ENCODE measurements at places on chromosomes 3 and 15.

- no peak for DNase-seq
Measured at GRCh38 chr3:22966349-22966748, 236.8 kb upstream of the UBE2E2 start.

- no peak for DNase-seq
Measured at GRCh38 chr3:79028916-79029315, 738.9 kb downstream of the ROBO1 start.

- DNase-seq: no peak
Measured at GRCh38 chr3:87121856-87122255, 105.3 kb upstream of the CHMP2B start.

GRCh38 chr3:112633757-112634156 is 7.2 kb downstream of the CCDC80 start:
- no peak for DNase-seq

- DNase-seq: no peak
Measured at GRCh38 chr15:23424111-23424904, 22.7 kb downstream of the GOLGA6L2 start.

DNA sequence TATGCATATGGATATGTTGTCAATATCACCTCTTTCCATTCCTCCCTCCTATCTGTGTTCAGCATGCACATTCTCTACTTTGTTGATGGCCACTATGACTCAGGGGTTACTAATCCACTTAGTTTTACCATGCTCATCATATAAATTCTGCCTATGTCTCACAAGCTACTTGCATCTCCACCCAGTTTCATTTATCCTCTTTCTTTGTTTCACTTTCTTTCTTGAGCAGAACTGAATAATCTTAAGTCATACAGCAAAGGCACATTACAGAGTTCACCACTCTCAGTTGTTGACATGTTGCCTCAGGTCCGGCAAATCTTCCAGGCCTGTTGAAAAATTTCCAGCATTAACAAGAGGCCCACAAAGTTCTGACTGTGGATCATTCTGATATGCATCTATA is 71.5 kb downstream of the SSR3 start:
- no peak for DNase-seq

GRCh38 chr3:55537563-55537962 is 50.5 kb upstream of the WNT5A start:
- DNase-seq: no peak

DNA sequence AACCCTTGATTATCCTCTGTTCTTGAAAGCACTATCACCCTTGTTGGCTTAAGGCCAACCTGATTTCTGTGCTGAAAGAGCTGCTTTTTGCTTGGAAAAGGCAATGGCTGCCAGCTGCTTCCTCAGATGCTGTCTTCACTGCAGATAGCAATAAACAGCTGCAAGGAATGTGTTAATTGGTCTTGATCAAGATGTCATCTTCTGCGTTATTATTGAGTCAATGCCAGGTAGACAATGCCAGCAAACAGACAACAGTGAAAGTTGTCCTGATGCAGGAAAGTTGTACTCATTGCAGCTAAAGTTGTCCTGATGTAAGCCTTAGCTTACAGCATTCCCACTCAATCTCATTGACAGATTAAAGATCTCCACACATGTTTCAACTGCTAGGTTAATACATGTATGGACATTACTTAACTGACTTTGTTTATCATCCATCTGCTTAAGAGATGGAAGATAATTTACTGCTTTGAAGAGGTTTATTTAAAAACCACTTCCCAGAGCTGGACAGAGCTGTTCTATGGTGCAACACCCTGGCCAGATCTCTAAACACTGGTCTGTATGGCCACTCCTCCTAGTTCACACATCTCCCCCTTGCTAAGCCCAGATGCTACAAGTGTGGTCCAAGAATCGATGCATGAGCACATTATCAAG is 251.0 kb upstream of the MCTP2 start:
- no peak for DNase-seq

GRCh38 chr3:139388821-139389551 is 461 bp downstream of the COPB2 start:
- no peak for DNase-seq

DNA sequence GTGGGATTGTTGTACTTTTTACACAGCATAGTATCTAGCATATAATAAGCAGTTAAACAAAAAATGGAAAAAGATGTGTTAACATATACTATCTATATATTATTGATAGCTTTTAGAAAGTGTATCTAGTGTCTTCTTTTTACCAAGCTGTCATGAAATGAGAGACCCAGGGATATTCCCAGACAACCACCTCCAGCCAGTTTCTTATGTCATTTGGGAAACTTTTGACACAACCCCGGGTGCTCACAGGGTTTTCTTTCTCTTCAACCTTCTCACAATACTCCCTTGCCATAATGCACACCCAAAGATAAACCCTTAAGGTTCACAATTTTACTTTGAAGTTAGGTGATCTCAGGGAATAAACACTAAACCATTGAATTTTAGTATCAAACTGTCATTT is 4.8 kb upstream of the PLA1A start:
- DNase-seq: no peak

- DNase-seq: no peak
Measured at GRCh38 chr3:13162549-13163320, 89.5 kb upstream of the IQSEC1 start.

- no peak for DNase-seq
Measured at GRCh38 chr3:48634661-48635221, 520 bp downstream of the SLC26A6 start.

DNA sequence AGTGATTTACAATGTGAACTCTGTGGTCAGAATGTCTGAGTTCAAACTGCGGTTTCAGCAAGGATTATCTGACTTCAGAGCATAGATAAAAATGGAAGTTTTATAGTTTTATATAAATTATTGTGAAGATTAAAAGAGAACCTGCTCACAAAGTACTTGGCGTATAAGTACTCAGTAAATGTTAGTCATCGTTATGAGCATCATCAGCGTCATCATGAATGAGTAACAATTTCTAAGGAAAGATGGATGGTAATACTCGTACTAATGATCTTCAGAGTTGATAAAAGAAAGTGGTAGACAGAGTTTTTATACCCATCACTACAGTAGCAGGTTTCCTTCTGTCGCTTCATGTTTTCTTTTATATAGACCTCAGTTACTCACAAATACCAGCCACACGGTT is 341.8 kb downstream of the RAP2B start:
- DNase-seq: no peak

- DNase-seq: no peak
Measured at GRCh38 chr3:15755181-15755580, 42.6 kb downstream of the ANKRD28 start.

DNA sequence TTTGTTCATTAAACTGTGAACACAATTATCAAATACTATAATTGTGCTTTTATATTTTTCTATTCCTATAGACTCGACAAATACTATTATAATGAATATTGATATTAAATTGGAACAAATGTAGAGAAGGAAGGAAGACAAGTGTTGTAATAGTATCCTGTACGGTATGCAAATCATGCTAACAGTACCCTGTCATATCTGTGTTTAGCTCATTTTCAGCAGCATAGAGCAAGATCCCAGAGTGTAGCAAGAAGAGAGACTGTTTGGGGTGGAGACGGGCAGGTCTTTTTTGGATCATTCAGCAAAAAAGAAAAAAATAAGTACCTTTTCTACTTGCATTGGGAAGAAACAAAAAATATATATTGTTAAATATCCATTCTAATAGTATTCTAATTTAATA is 224.1 kb downstream of the TPRG1 start:
- no peak for DNase-seq

GRCh38 chr15:70750203-70750869 is 13.0 kb downstream of the UACA start:
- no peak for DNase-seq

DNA sequence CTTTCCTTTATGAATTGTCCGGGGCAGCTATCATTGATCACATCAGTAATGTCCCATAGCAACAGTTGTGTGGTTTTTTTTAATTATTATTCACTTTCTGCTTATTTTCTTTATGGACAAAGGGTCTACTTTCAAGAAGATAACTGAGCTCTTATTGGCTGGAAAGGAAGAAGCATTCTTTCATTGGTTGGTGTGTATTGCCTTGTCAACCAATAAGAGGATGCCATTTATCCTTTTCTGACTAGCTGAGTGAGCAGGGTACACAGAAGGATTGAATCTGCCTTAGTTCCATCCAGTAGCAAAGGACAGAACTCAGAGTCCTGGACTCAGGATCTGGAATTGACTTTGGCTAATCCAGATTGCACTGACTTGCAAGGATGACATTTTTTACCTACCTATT is 13.2 kb upstream of the AEN start:
- no peak for DNase-seq

GRCh38 chr15:97383516-97383915 is 577.0 kb upstream of the ARRDC4 start:
- no peak for DNase-seq

GRCh38 chr15:85412956-85413854 is 32.8 kb downstream of the AKAP13 start:
- no peak for DNase-seq

DNA sequence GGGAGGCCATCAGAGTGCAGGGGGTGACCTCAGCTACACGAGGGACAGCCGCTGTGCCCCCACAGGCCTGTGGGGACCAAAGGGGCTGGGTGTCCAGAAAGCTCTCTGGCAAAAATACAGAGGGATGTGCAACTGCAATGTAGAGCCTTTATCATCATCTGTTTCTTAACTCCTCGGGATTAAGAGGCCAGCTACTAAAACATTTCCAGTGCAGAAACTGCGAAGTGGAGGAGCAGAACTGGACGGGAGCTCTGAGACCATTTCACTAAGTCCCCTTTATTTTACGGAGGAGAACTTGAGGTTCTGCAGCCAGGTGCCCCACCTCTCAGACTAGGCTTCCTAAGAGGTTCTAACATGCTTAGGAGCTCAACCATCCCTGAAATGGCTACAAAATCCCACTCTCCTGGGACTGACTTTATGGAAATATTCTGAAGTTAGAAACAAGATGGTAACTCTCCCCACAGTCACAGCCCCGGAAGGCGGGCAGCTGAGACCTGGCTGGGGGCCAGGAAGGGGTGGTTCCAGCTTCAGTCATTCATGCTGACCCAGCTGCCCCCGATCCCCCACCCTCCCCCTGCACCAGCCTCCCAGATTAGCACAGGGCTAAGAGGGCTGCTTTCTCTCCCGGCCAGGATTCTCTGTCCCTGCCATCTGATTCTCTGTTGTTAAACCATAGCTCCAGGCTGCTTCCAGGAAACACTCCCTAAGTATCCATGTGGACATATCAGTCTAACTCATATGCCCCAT is 40.3 kb downstream of the UMPS start:
- DNase-seq: peak; percentile 39

GRCh38 chr3:30078736-30079135 is 527.7 kb upstream of the TGFBR2 start:
- DNase-seq: no peak

DNA sequence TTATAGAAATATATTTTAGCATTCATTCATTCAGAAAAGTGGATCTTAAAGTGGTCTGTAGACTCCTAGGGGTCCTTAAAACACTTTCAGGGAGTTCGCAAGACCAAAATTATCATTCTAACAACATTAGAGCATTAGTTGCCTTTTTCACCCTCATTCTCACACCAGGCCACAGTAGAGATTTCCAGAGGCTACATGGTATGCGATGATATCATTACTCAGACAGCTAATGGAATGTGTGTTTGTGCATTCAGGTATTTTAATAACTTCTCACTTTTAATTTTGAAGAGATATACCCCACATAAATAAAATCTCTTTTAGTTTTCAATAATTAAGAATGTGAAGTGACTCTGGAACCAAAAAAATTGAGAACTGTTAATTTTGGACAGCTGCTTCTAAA is 206.9 kb downstream of the NSUN3 start:
- no peak for DNase-seq

DNA sequence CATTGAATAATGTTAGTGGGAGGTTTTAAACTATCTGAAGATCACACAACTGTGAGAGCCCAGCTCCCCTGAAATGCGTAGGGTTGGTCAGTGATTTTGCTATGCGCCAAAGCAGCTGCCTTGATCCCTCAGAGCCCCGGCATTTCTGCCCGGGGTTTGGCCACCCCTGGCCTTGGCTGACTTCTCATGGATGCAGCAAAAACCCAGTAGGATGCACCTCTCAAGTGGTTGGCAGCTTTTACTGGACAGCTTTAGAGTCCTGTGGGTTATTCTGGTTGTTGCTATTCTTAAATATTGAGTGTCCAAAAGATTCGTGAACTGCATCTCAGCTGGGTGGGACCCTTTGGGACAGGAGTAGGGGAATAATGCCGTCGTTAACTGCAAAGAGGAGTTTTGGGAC is 291.7 kb upstream of the CTDSPL start:
- DNase-seq: no peak

GRCh38 chr15:46316024-46316423 is 681.2 kb downstream of the SQOR start:
- no peak for DNase-seq
